ENCODE measurements at places on chromosomes 6 and 20.
A peak's percentile ranks its signal among the peaks of the same experiment; 100 is the strongest.

- DNase-seq = no peak
Measured at GRCh38 chr6:51505434-51505833, 582.0 kb downstream of the PKHD1 start.

DNA sequence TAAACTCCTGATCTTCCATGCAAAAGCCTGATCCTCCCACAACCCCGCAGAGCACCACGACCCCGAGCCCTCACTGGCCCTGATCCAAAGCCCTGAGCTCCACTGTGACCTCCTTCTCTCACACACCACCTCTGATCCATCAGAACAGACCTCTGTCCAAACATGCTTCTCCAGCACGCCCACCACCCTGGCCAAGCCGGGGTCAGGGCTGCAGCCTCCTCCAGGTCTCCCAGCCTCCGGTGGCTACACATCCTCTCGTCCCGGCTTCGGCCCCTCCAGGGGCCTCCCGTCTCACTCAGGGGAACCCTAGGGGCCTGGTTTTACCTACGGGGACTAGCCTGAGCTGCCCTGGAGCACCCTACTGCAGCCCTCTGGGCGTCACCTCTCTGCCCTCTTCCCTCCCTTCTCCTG, 49.1 kb downstream of the FOXF2 start:
- DNase-seq = peak; percentile 49

GRCh38 chr6:154522576-154522975, 12.1 kb upstream of the CNKSR3 start:
- DNase-seq = no peak

GRCh38 chr6:44084231-44085014, 42.8 kb downstream of the MRPL14 start:
- no peak for DNase-seq

GRCh38 chr6:98777762-98778161, 56.6 kb upstream of the POU3F2 start:
- DNase-seq = no peak

DNA sequence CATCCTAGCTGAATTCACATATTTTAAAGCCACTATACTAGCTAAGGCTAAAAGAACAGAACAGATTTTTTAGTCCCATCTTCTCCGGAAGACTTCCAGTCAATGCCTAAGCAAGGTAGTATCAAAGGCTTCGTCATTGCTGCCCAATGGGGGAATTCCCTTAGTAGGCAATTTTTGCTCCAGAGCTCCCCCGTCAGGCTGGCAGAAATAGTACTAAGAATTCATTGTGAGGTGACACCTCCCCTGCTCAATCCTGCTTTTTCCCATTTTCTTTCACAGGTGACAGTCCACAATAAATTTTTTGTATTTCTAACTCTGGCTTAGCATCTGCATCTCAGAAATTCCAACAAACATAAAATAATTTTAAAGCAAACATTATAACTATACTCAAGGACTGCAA, 52.8 kb upstream of the SRSF6 start:
- DNase-seq = no peak

GRCh38 chr6:149440735-149441671, 40.9 kb downstream of the SUMO4 start:
- DNase-seq = no peak

- DNase-seq = peak; percentile 61
Measured at GRCh38 chr6:158610319-158610968, 34.1 kb downstream of the DYNLT1 start.

DNA sequence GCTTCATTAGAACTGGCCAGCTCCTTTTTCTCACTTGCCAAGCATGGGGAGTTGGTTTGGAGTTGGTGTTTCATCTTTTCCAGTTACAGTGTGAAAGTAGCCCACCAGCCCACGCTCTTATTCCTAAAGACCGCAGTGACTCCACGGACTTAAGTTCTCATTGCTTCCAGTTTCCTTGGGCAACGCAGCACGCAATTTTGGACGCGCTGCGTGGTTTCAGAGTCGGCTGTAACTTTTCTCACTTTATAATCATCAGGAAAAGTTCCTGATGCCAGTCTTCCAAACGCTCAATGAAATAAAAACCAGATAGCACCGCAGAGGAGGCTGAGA, 381 bp upstream of the PEX7 start:
- no peak for DNase-seq

- peak; percentile 80 for DNase-seq
Measured at GRCh38 chr6:93418408-93419303, 703 bp downstream of the EPHA7 start.

- DNase-seq = peak; percentile 91
Measured at GRCh38 chr20:37345339-37346235, at the start of gene SRC. Gene SRC (plus strand): TSS chr20:37346140. CDS start chr20:37384154, 38,014 bp downstream.

- no peak for DNase-seq
Measured at GRCh38 chr6:85864453-85865401, 222.0 kb upstream of the SYNCRIP start.

DNA sequence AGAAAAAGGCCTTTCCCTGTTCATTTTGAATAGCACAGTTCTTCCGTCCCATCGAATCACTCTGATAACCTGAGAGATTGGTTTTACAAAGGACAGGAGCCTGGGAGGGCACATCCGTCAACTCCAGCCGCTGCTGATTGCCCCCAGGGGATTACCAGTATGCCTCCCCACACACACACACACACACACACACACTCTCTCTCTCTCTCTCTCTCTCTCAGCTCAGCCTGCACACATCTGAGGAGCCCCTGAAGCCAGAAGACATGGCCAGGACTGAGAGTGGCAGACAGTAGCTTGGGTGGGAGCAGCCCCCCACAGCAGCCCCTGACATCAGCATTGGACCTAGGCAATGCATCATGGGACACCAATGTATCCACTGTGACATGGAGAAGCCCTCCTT, 13.2 kb upstream of the CDH4 start:
- DNase-seq = no peak

DNA sequence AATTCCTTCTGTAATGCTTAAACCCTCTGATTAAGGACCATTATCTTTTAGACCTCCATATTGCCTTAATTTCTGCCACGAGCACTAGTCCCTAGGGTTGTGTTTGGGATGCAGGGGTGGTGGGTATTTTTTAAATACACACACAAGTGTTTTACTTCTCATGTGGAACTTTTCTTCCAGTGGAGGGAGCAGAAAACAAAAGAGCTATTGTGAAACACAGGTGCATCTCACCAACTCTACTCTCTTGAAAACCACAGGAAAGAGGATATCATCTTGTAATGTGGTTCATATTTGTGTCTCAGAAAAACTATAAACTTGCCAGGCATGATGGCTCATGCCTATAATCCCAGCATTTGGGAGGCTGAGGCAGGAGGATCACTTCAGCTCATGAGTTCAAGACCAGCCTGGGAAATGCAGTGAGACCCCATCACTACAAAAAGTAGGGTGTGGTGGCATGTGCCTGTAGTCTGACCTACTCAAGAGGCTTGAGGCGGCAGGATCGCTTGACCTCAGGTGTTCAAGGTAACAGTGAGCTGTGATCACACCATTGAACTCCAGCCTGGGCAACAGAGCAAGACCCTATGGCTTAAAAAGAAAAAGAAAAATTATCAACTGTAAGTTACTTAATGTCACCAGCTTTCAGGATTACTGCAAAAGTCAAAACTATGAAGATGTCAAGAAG, 37.3 kb downstream of the MRS2 start:
- DNase-seq = no peak
